Thoracic aorta (tissue), 2 donors: ENCODE measurements at places on chromosomes 12 and 14. TPM values are rescaled to one million over a fixed set of nuclear protein-coding genes. Genes with fewer than 3 reads are reported as not detected.

DNA sequence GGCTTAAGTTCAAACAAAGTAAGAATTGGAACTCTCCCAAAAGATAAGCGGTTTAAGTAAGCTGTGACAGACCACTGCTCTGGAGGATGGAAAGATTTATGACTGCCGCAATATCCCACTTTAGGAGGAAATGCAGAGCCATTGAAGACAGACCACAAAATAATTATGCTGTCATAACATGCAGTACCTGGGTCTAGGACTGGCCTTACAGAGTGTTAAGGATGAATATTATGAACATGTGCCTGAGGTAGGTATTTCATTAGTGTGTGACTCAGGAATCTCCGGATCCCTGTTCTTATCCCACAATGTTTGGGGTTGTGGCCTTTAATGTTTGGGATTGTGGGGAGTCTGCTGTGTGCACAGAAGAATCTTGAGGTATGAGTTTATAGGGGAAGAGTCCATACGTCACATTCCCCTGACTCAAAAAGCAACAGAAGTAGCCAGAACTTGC lies 114.9 kb downstream of the SAMD4A start:
- H3K27ac ChIP-seq = peak overlapping the region; percentile 89
- peaks cover 93% of the 10 kb centered on the region for H3K4me1 ChIP-seq
- no peaks in the 10 kb centered on the region for H3K36me3 ChIP-seq
- no peaks in the 10 kb centered on the region for H3K27me3 ChIP-seq
- no peak for DNase-seq

GRCh38 chr12:62866451-62867082 lies 68.4 kb downstream of the PPM1H start:
- peak overlapping the region; percentile 66 for H3K27ac ChIP-seq
- H3K4me1 ChIP-seq = peaks cover 28% of the 10 kb centered on the region
- no peaks in the 10 kb centered on the region for H3K27me3 ChIP-seq
- no peak overlapping the region for H3K4me3 ChIP-seq
- H3K36me3 ChIP-seq = no peaks in the 10 kb centered on the region
- no peak for DNase-seq

LTBP2 gene
- total RNA-seq = 973 TPM

OR6C2 gene
- total RNA-seq = not detected

GXYLT1 gene
- 7.0 TPM for total RNA-seq
